ENCODE measurements at places on chromosomes 12 and 14.
A peak's percentile ranks its signal among the peaks of the same experiment; 100 is the strongest.

- DNase-seq, result peak; percentile 35
These were observed 88.9 kb downstream of the PTGER2 start for GRCh38 chr14:52402812-52403526.

DNA sequence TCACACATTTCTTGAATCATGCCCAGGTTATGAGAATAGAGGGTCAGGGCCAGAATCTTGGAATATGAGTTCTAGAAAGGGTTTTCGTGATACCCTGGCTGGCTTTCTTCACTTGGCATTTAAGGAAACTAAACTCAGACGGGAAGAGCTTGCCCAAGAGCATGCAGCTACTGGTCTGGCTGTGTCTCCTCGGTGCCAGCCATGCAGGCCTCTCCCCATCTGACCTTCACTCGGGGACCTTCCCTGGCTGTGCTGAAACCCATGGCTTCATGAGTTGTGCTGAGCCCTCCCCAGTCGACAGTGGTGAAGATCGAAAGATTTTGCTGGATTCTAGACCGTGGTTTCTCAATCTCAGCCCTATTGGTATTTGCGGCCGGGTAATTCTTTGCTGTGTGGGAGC lies 38.0 kb downstream of the FOXN3 start:
- no peak for DNase-seq

- DNase-seq, result no peak
These were observed 455.6 kb downstream of the ZFP36L1 start for GRCh38 chr14:68337279-68337678.

DNA sequence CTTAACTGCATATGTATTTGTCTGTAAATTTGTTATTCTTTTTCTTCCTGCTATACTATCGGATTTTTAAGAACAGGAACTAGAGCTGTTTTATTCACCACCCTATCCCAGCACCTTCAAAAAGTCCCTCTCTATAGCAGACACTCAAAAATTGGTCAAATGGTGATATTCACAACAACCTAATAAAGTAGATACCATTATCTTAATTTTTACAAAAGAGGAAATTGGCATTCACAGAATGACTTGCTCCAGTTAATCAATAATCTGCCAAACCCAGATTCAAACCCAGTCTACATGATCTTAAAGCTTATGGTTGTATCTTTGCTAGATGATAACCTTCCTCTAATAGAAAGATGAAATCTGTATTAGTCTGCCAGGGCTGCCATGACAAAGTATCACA lies 426.6 kb downstream of the EGLN3 start:
- no peak for DNase-seq

DNA sequence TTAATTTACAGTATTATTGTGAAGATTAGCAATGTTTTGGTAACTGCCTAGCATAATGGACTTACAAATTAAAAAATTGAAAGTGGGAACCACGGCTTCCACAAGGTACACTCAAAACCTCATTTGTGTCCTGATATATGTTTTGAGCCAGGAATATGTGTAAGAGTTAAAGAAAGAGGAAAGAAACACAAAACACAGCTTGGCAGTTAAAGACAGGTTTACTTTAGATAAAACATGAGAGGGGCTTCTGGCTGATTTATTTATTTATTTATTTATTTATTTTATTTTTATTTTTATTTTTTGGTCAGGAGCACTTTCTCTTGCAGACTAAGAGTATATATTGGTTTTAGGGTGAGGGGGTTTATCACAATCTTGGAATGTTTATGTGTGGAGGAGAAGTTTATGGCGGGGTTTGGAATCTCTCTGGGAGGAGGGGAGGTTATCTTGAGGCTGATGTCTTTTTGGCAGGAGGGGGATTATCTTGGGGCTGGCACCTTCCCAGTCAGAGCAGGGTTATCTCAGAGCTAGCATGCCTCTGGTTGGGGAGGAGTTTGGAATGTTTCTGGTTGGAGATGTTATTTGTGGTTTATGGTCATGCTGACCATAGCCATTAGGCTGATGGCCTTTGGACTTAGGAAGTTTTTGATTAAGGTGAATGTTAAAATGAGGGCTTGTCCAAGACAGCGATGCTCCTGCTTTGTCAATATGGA lies 436.7 kb downstream of the DAD1 start:
- no peak for DNase-seq
